Natural killer cell (primary cell): ENCODE measurements at places on chromosomes 1 and 21. TPM values are rescaled to one million over a fixed set of nuclear protein-coding genes. Genes with fewer than 3 reads are reported as not detected.
A peak's percentile ranks its signal among the peaks of the same experiment; 100 is the strongest.

DNA sequence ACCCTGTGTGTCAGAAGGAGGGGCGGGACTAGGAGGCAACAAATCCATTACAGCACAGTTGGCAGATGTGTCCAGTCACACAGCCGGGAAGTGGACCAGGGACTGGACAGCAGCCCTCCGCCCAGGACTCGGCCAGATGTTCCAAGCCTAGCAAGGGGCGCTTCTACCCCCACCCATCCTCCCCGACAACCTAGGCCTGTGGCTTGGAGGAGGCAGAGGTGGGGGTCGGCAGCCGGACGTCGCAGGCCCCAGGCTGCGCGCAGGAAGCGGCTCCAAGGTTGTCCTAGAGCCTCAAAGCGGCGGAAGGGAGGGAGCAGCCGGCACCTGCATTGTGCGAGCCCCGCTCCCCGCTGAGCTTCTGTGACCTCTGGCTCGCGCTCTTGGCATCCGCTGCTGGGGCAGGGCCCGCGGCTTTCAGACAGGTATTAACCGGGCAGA is 20.6 kb upstream of the MYCL start:
- DNase-seq, result no peak

SMIM1 gene
- 1.6 TPM for total RNA-seq

- peak; percentile 67 for DNase-seq
Measured at GRCh38 chr1:53135735-53136114, 6.7 kb downstream of the SLC1A7 start.

DNA sequence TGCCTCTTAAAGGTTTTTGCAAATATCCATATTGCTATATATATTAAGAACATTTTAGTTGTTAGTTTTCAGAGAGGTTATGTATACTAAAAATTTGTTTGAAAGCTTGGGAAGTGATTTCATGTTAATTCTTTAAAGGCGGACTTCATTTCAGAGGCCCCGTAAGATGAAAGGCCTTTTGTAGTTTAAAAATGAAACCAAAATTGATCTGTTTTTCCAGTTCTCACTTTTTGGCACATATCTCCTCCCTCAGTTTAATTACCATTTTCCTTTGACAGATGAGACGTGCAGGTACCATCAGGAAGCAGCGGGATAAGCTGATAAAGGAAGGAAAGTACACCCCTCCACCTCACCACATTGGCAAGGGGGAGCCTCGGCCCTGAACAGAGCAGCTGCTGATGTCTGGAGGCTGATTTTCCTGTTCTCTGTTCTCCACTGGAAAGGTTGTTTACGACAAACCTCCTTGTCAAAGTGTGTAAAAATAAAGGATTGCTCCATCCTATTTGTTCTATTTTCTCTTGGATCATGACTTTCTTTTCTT is 8.0 kb downstream of the NDUFS5 start:
- no peak for DNase-seq

PFDN2 gene
- 35.0 TPM for total RNA-seq

GRCh38 chr1:241822846-241823245 is 25.2 kb upstream of the EXO1 start:
- DNase-seq, result no peak

DNA sequence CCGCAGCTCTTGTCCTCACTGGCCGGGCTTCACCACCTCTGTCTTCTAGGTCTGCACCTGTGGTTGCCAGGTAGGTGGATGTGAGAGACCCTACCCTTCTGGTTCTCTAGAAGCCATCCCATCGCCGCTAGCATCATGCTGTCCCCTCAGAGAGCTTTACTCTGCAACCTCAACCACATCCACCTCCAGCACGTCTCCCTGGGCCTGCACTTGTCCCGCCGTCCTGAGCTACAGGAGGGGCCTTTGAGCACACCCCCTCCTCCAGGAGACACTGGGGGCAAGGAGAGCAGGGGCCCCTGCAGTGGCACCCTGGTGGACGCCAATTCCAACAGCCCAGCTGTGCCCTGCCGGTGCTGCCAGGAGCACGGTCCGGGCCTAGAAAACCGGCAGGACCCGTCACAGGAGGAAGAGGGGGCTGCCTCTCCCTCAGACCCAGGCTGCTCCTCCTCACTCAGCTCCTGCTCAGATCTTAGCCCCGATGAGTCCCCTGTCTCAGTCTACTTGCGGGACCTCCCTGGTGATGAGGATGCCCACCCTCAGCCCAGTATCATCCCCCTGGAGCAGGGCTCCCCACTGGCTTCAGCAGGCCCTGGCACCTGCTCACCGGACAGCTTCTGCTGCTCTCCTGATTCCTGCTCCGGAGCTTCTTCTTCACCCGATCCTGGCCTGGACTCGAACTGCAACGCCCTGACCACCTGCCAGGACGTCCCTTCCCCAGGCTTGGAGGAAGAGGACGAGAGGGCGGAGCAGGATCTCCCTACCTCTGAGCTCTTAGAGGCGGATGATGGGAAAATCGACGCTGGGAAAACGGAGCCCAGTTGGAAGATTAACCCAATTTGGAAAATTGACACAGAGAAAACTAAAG is 1.2 kb downstream of the RUSC1 start:
- DNase-seq, result no peak

ORC1 gene
- 2.1 TPM for total RNA-seq
